ENCODE measurements at places on chromosomes 7 and 10.

- DNase-seq: no peak
Observed at GRCh38 chr10:127986531-127987466, 79.9 kb downstream of the PTPRE start.

DNA sequence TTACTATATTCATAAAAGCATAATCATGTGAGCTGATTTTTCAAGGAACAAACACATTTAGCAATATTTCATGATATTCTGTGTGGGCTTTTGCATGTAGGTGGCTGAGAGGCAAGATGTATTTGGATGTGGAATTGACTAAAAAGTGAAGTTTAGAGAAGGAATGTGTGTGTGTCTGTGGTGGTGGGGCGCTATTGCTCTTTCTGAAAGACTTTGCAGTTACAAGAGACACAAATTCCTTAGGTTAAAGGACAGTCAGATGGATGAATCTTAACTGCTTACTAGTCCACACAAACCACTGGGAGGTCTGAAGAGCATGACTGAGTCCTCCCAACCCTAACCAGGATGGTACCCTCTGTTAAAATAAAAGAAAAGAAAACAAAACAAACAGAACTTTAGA is 200.1 kb downstream of the SDHAF3 start:
- DNase-seq: no peak

GRCh38 chr10:73099141-73099540 is 2.5 kb upstream of the P4HA1 start:
- DNase-seq: no peak

DNA sequence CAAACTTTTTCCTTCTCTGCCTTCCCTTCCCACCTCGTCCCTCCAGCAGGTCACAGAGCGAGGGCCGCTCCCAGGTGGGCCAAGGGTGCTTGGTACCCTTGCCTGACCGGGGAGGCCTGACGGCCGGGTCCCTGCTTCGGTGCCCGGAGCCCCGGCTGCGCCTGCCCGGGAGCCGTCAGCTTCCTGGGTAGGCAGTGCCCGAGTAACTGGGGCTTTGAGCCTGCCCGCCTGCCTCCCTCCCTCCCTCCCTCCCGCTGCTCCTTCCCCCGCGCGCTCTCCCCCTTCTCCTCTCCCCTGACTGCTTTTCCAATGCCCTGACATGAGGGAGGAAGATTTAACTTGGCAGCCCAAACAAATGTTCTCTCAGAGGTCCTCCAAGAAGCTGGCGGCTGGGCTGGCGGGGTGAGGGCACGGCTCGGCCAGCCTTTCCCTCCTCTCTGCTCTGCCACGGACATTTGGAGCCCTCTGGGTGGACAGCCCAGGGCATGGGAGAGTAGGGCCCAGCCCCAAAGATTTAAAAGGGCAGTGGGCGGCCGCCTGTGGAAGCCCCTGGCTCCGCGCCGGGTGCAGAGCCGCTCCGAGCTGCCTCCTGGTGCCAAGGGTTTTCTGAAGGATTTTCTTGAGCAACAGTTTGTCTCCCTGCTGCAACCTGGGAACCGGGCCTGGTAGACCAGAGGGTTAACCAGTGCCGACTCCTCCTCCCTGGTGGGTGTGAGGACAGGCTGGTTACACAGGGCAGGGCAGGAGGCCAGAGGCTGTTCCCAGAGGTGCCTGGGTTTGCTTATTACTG is 2.0 kb downstream of the ZMIZ1 start:
- DNase-seq: peak; percentile 86

DNA sequence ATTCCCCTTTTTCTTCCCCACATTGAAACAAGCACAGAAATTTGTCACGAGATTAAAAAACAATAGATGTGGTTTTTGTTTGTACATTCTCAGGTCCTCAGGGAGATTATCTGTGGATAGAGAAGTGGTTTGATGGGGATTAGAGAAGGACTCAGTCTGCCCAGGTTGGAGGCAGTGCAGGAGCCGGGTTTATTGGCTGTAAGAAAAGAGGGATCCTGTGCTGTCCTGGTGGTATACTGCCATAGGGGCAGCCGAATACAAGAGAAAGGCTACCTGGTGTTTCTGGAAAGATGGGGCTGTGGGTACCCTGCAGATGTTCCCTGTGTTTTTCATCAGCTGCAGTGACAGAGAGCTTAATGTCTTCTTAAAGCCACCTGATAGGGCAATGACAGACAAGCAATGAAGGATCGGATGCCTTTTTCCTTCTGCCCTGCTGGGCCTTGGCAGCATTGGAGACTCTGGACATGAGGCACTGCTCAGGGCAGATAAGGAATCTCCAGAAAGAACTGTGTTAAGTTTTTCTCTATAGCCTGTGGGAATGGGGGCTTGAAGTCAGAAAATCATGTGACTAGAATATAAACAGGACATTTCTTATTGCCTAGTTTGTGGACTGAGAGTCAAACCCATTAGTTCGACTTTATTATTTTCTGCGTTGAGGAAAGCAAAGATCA is 18.1 kb upstream of the GPR141 start:
- DNase-seq: no peak

- DNase-seq: no peak
Observed at GRCh38 chr10:118542745-118543144, 52.7 kb downstream of the PRLHR start.

- DNase-seq: no peak
Observed at GRCh38 chr10:62238880-62239279, 29.8 kb downstream of the RTKN2 start.

DNA sequence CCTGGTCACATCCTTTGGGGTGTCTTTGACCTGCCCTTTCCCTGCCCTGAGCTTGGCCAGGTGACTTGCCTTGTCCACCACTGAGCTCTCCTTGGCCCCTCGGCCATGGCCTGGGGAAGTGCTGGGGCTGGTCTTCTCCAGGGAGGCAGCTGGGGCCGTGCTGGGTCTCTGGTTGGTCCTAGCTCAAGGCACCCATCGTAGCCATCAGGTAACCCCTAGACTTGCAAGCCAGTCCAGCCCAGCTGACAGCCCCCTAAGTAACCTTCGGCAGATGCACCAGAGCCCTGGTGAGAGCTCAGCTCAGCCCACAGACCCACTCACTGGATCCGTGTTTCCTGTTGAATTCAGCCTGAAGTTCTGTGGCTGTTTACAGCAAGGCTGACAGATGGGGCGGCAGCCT is 176.2 kb upstream of the SHH start:
- no peak for DNase-seq

- no peak for DNase-seq
Observed at GRCh38 chr7:31954500-31954899, 115.7 kb downstream of the PDE1C start.

DNA sequence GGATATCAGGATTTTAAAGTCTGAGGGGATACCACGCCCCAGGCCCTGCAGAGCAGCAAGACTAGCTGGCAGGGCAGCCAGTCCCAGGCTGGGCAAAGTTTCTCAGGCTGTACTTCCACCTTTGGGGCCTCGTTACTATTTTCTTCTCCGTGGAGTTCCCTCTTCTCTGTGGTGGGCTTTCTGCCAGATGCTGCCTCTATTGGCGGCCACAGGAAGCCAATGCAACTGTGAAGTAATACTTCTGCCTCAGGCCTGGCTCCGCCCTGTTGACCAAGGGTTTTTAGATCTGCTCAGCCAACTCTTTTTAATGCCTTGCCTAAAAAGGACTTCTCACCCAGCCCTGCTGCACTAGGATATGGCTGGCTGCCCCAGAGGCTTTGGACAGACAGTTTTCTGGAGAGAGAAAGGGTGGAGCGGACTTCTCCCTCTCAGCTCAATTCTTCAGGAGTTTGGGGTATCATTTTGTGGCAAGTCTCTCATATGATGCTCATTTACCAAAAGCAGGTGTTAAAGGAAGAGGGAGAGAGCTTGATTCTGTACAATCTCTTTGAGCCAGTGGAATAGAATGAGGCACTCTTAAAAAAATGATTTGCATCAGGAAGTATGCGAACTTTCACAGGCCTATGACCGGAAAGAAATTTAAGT is 67.4 kb downstream of the HHEX start:
- no peak for DNase-seq

DNA sequence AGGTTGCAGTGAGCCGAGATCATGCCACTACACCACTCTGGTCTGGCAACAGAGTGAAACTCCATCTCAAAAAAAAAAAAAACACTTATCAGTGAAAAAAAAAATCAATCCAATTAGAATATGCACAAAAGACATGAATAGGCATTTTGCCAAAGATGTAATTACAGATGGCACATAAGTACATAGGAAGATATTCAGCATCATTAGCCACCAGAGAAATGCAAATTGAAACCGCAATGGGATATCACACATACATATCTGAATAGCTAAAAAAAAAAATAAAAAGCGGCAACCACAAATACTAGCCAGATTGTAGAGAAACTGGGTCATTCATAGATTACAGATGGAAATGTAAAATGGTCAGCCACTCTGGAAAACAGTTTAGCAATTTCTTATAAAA is 1310.8 kb downstream of the XPNPEP1 start:
- DNase-seq: no peak

- DNase-seq: peak; percentile 86
Observed at GRCh38 chr7:97027427-97028234, 3.0 kb upstream of the DLX5 start.
